NCI-H1930 (cell line): ENCODE measurements at places on chromosomes 4 and X.

DNA sequence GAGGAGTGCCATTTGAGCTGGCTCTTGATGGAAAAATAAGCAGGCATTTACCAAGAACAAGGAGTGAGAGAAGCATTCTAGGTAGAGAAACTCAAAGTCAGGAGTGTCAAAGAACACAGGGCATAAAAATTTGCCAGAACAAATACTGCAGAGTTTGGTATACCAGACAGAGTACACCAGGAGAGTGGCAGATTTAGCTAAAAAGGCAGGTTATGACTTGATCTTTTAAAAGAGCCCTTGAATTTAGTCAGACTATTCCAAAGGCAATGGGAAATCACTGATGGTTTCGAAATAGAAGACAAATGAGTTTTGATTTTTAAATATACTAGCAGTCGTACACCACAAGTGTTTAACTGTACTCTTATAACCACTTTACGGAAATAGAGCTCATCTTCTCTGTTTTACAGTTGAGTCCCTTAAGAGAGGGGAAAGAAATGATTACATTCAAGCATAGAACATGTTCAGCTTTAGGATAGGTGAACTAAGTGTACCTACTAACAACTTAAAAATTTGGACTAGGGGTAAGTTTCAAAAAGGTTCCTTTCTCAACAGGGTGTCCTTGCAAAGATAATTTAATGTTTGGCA lies 10.2 kb downstream of the UBE2D3 start:
- DNase-seq, result no peak

GRCh38 chr4:112403101-112403945 lies 106.2 kb downstream of the ALPK1 start:
- DNase-seq, result no peak

DNA sequence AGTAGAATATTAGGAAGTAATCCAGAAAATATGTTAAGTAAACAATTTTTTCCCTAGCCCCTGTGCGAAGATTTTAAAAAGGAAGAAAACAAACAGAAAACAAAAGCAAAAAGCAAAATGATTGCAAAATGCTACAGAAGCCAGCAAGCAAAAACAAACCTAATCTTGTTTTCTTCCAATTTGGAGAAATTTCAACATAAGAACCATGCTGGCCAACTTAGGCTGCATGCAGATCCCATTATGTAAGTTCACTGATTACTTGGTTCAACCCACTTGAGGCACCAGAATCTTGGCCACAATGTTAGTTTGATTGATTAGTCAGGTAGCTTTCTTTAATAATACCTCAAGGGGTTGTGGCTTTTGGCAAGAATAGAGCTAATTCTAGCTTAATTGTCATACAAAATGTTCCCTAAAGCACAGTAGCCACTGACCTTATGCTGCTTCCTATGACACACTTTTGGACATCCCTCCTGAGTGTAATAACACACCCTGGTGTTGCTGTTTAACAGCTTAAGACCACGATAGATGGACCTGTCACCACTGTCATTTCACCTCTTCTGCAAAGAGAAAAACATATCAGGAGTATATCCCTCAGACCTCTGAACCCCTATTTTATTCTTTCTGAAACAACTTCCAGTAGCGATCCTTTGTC lies 2342.1 kb downstream of the PCDH7 start:
- DNase-seq, result no peak

- no peak for DNase-seq
Observed at GRCh38 chrX:88982933-88983332, 235.9 kb downstream of the CPXCR1 start.

- DNase-seq, result no peak
Observed at GRCh38 chrX:1274786-1275185, 6.2 kb downstream of the CSF2RA start.

GRCh38 chrX:150870029-150870428 lies 28.4 kb downstream of the CD99L2 start:
- no peak for DNase-seq
